Natural killer cell (primary cell): ENCODE measurements at places on chromosomes 3 and 15. TPM values are rescaled to one million over a fixed set of nuclear protein-coding genes. Genes with fewer than 3 reads are reported as not detected.

DNA sequence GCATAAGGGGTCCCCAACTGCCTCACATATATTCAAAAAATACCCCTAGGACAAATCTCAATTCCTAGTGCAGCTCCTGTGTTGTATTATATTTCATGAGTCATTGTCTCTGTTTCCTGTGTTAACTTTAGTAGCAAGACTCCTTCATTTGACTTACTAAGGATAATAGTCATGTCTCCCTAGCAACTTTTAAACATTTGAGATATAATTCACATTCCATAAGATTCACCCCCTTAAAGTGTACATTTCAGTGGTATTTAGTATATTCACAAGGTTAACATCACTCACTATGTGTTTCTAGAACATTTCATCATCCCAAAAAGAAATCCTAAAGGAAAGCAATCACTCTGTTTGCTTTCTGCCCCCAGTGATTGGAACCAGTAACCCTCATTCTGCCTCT, 121.3 kb upstream of the WNT7A start:
- H3K27me3 ChIP-seq, result no peaks in the 10 kb centered on the region
- no peak for DNase-seq
- H3K36me3 ChIP-seq, result no peaks in the 10 kb centered on the region
- H3K4me1 ChIP-seq, result no peaks in the 10 kb centered on the region
- no peak overlapping the region for H3K4me3 ChIP-seq
- no peak overlapping the region for H3K27ac ChIP-seq

DNA sequence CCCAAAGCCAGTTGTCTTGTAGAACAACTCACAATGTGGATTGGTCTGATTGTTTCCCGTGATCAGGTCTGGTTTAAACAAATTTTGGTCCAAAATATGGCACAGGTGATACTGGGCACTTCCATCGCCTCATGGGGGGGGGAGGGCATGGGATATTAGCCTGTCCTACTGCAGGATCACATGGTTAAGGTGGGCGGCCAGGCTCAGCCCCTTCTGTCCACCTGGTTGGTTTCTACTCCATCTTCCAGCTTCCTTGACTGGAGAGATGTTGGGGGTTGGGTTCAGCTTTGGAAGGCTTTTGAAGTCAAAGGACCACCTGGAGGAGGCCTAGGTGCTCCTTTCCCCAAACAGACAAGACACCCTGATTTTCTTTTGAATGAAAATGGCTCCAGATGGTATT, 7.2 kb downstream of the KLF13 start:
- H3K36me3 ChIP-seq, result peaks cover 5% of the 10 kb centered on the region
- no peak for DNase-seq
- H3K4me3 ChIP-seq, result no peak overlapping the region
- peaks cover 97% of the 10 kb centered on the region for H3K4me1 ChIP-seq
- H3K27me3 ChIP-seq, result no peaks in the 10 kb centered on the region

DNA sequence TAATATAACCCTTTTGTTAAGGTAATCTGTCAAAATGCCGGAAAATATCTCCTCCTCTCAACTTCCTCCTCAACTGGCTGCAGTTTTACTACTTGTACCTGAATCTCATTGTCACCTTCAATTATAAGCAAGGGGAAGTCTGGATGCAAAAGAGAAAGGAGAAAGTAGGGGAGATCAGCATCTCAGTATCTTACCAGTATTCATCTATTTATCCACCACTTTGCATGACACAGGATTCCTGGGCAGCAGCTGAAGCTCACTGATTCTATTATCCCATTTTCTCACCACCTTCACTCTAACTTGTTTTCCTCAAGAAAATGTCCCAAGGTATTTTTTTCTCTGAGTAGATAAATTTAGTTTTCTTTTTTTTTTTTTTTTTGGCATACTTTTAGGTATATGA, 440.5 kb upstream of the CBLB start:
- no peaks in the 10 kb centered on the region for H3K4me1 ChIP-seq
- DNase-seq, result no peak
- no peak overlapping the region for H3K27ac ChIP-seq
- H3K4me3 ChIP-seq, result no peak overlapping the region
- no peaks in the 10 kb centered on the region for H3K27me3 ChIP-seq

- no peak overlapping the region for H3K4me3 ChIP-seq
- no peaks in the 10 kb centered on the region for H3K4me1 ChIP-seq
- no peaks in the 10 kb centered on the region for H3K36me3 ChIP-seq
- peak; percentile 40 for DNase-seq
- no peaks in the 10 kb centered on the region for H3K27me3 ChIP-seq
Measured at GRCh38 chr3:160163229-160163878, 61.9 kb upstream of the C3orf80 start.

DNA sequence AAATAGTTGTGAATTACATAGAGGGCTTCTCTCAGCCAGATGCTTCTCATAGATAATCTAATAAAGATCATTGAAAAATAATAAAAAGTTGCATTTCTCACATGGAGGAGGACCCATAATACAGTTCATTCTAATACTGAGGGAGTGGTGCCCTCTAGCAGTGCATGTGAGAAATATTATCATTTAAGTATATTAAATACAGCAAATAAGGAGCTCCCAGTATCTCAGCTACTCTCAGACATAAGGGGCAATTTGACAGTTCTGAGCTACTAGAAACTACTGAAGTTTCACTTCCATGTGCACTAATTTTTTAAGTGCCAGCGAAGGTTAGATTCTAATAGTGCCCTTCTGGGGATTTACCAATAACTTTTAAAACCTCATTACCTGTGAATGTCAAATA, 188.3 kb downstream of the IL5RA start:
- H3K27me3 ChIP-seq, result no peaks in the 10 kb centered on the region
- no peaks in the 10 kb centered on the region for H3K36me3 ChIP-seq
- H3K4me3 ChIP-seq, result no peak overlapping the region
- no peak for DNase-seq
- no peak overlapping the region for H3K27ac ChIP-seq

GOLGA6D gene
- not detected for total RNA-seq

SNX22 gene
- 0.41 TPM for total RNA-seq

DNA sequence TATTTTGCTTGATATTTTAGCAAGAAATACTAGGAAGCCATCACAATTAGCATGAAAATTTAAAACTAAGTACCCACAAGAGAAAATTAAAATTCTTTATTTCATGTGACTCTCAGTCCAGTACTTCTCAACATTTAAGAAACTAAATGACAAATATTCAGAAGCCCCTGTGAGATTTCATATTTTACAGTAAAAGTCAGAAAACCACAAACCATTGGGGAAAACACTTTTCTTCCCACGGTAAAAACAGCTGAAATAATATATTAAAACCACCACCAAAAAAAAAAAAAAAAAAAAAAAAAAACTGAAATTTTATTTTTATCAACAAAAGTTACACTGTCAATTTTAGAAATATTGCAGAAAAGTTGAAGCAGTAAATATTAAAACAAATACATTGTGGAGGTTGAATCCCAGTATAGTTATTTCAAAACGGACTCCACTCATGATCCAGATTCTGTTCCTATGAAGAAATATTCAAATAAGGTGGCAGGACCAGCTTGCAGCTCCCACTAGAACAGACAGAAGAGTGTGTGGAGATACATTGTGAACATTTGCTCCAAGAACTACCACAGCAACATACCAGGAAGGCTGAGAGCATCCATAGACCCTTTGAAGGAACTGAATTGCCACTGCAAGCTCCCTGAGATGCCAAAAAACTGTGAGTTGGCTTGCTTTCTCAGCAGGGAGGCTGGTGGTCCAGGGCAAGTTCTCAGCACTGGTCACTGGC, 308.2 kb downstream of the CTNNB1 start:
- H3K27ac ChIP-seq, result no peak overlapping the region
- H3K4me1 ChIP-seq, result no peaks in the 10 kb centered on the region
- no peaks in the 10 kb centered on the region for H3K27me3 ChIP-seq
- no peak overlapping the region for H3K4me3 ChIP-seq

GOLGA8M gene
- total RNA-seq, result 24.6 TPM

USP4 gene
- total RNA-seq, result 138 TPM

DNA sequence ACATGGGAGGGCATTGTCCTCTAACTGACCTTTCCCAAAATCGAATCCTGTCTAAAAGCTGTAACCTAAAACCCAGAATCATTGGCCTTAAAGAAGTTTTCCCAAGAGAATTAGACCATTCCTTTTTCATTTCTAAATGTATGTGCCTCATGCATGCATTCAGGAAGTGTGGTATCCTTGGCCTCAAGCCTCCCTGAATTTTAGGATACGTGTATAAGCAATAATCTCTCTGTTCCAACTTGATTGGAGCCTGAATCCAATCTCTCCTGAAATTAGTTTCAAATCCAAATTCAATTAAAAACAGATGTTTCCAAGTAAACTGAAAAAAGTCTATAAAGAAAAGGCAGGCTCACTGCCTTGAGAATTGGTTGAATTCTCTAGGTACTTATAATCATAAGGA, 86.0 kb upstream of the VEPH1 start:
- DNase-seq, result no peak
- H3K4me3 ChIP-seq, result no peak overlapping the region
- no peak overlapping the region for H3K27ac ChIP-seq
- H3K36me3 ChIP-seq, result no peaks in the 10 kb centered on the region
- no peaks in the 10 kb centered on the region for H3K4me1 ChIP-seq
- no peaks in the 10 kb centered on the region for H3K27me3 ChIP-seq

POLG gene
- 205 TPM for total RNA-seq

DNA sequence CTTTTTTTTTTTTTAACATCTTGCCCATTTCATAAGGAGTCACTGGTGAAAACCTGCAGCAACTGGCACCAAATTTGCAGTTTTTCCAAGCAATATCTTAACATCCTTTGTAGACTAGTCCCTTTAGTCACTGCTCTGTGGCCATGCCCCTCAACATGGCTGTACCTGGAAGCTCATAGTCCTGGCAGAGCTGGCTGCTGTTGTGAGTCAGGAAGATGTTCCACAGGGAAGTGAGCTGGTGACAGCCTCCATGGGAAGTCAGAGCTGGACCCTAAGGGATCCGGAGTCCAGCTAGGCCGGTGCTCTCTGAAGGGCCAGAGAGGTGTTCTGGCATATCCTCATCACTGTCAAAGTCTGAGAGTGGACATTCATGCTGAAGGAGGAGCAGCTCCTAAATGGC, 99.3 kb upstream of the ZBED2 start:
- no peak overlapping the region for H3K4me3 ChIP-seq
- no peaks in the 10 kb centered on the region for H3K27me3 ChIP-seq
- H3K4me1 ChIP-seq, result peaks cover 17% of the 10 kb centered on the region
- H3K36me3 ChIP-seq, result peaks cover 3% of the 10 kb centered on the region

DNA sequence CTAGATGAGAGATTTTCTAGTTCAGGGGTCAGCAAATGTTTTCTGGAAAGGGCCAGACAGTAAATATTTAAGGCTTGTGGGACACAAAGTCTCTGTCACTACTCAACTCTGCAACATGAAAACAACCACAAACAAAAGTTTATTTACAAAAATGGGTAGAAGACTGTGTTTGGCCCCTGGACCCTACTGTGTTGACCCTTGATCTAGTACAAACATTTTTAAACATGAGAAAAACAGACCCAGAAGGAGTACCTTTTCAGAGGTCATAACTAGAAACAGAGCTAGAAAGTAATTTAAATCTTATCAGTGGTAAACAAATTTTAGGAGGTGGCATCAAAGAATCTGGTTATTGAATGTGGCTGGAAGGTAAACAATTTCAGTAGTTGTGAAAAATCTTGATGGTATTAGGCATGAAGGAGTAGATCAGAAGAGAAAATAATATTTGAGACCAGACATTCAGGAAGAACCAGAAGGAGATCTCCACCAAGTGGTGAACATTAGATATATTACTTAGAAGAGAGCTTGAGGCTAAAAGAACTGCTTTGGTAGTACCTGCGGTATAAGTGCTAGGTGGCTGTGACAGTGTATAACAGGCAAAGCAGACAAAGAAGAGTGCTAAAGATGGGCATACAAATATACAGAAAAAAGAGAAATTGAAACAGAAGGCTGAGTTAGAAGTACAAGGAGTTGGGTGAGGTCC, 101.7 kb downstream of the NR1I2 start:
- no peaks in the 10 kb centered on the region for H3K27me3 ChIP-seq
- H3K4me1 ChIP-seq, result no peaks in the 10 kb centered on the region
- H3K27ac ChIP-seq, result no peak overlapping the region
- DNase-seq, result no peak

- no peak overlapping the region for H3K27ac ChIP-seq
- H3K27me3 ChIP-seq, result peaks cover 38% of the 10 kb centered on the region
- H3K4me1 ChIP-seq, result peaks cover 33% of the 10 kb centered on the region
- DNase-seq, result no peak
- no peaks in the 10 kb centered on the region for H3K36me3 ChIP-seq
- H3K4me3 ChIP-seq, result no peak overlapping the region
Measured at GRCh38 chr3:50273689-50274065, 4.7 kb downstream of the SEMA3B start.

DNA sequence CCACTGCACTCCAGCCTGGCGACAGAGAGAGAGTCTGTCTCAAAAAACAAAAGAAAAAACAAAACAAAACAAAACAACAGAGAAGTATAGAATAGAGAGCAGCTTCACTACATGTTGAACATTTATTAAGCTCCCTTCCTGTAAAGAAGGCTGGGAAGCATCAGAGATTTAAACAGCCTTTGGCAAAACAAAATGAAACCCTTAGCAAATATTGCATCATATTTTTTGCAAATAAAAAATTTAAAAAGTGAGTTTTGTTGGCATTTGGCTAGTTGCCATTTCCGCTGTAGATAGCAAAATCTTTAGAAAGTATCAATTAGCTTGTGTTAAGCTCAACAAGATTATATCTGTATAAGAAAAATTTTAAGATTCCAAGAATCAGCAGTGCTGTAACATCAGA, 151.2 kb downstream of the SERPINI1 start:
- no peak for DNase-seq
- H3K36me3 ChIP-seq, result no peaks in the 10 kb centered on the region
- H3K4me3 ChIP-seq, result no peak overlapping the region
- H3K4me1 ChIP-seq, result no peaks in the 10 kb centered on the region

DNA sequence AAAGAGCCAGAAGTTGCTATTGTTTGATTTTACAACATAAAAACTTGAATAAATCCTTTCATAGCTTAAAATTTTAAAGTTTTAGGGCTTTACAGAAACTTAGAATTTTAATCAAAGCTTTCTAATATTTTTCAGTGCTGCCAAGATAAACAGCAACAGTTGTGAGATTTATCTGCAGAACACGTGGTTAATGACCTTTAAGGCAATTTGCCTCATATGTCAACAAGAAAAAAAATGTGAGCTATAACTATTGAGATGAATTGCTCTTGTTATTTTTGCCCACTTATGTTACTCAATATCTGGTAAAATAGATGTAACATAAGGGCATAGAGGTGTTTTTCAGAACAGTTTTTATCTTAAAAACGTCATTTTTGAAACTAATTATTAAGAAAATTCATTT, 96.7 kb upstream of the NECTIN3 start:
- H3K27ac ChIP-seq, result no peak overlapping the region
- DNase-seq, result no peak
- no peak overlapping the region for H3K4me3 ChIP-seq
- H3K36me3 ChIP-seq, result no peaks in the 10 kb centered on the region

C3orf52 gene
- 0.90 TPM for total RNA-seq

CORO2B gene
- total RNA-seq, result not detected

GPR87 gene
- total RNA-seq, result not detected

DNA sequence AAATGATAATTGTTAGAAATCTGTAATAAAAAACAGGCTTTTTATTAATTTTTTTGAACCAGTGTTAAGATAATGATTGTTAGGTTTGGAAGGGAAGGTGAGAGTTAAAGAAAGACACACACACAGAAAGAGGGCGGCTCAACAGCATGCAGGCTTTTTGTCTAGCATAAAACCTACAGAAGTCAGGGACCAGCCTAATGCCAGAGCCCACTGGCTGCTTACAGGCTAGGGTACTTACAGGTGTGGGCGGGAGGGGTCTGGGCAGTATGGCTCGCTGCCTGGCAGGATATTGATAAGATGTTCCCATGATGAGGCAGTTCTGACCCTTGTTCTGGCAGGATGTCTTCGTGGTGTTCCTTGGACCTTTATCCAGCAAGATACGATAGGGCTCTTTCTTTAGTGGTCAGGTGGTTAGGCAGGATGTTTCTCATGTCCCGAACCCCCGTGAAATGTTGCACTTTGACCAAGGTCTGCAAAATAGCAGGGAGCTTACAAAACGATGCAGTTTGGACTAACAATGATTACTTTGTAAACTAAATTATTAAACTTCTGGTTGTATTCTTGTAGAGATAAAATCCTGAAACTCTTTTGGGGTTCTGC, 84.7 kb downstream of the DCUN1D1 start:
- no peaks in the 10 kb centered on the region for H3K4me1 ChIP-seq
- peaks cover 56% of the 10 kb centered on the region for H3K36me3 ChIP-seq
